ENCODE measurements at places on chromosomes 13 and 19. TPM values are rescaled to one million over a fixed set of nuclear protein-coding genes. Genes with fewer than 3 reads are reported as not detected.

Gene CACNA1A
- total RNA-seq: 0.72 TPM

Gene NLRP7
- total RNA-seq: not detected

Gene LILRA2
- not detected for total RNA-seq

Gene KCNN4
- total RNA-seq: 14.8 TPM

Gene PSG6
- total RNA-seq: not detected

Gene ADGRE3
- not detected for total RNA-seq

Gene ZNF844
- 24.4 TPM for total RNA-seq

Gene SYNGR4
- not detected for total RNA-seq

All from tongue (tissue), 3 donors.